ENCODE measurements at places on chromosomes 16 and 17. TPM values are rescaled to one million over a fixed set of nuclear protein-coding genes. Genes with fewer than 3 reads are reported as not detected.

The NCBP3 gene
- total RNA-seq, result 265 TPM

The NTN3 gene
- 0.63 TPM for total RNA-seq

The GNAO1 gene
- total RNA-seq, result 3.3 TPM

The PRKCB gene
- total RNA-seq, result 8.6 TPM

The PABPN1L gene
- total RNA-seq, result not detected

The CSF3 gene
- not detected for total RNA-seq

The POLR3E gene
- total RNA-seq, result 85.2 TPM

The BEAN1 gene
- not detected for total RNA-seq

The NHERF2 gene
- total RNA-seq, result 73.8 TPM

The KRTAP16-1 gene
- total RNA-seq, result not detected

The SOX8 gene
- total RNA-seq, result 0.27 TPM

The RGS9 gene
- 15.5 TPM for total RNA-seq

The RASD1 gene
- 135 TPM for total RNA-seq

The METTL26 gene
- 54.2 TPM for total RNA-seq

The C16orf92 gene
- not detected for total RNA-seq

The KRTAP4-9 gene
- not detected for total RNA-seq

The VTN gene
- total RNA-seq, result not detected

The GAS2L2 gene
- total RNA-seq, result not detected

The ESRP2 gene
- total RNA-seq, result 45.0 TPM

The MYL11 gene
- total RNA-seq, result not detected

The NPIPB2 gene
- total RNA-seq, result 9.6 TPM

The CTRB1 gene
- not detected for total RNA-seq

The SLC6A2 gene
- not detected for total RNA-seq
